ENCODE measurements at places on chromosomes 4 and X.

- no peak for DNase-seq
These were observed 10.2 kb downstream of the HGFAC start for GRCh38 chr4:3451956-3452355.

DNA sequence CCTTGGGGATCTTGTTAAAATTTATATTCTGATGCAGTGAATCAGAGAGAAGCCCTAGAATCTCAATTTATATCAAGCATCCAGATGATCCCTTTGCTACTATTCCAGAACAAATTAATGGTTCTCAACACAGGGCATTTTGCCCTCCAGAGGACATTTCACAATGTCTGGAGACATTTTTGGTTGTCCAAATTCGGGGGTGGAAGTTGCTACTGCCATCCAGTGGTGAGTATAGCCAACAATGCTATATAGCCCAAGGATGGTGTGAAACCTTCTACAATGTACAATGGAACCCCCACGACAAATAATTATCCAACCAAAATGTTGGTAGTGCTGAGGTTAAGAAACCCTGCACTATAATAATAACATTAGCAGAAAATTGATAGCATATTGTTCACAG is 2440.0 kb downstream of the PCDH7 start:
- no peak for DNase-seq

DNA sequence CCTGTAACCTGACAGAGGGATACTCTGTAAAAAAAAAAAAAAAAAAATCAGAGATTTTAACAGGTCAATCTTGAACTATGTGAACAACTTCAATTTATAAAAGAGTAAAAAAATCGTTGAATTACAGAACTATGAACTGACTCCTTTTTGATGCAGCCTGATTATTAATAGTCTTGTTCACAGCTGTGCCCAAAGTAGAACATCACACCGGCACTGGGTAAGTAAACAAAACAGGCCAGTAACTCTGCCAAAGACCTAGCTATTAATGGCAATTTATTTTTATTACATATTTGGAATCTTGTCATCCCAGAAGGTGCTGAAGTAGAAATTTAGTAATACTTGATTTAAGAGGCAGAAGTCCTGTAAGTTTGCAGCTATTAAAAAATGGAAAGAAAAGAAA is 31.4 kb downstream of the CPE start:
- DNase-seq: no peak

DNA sequence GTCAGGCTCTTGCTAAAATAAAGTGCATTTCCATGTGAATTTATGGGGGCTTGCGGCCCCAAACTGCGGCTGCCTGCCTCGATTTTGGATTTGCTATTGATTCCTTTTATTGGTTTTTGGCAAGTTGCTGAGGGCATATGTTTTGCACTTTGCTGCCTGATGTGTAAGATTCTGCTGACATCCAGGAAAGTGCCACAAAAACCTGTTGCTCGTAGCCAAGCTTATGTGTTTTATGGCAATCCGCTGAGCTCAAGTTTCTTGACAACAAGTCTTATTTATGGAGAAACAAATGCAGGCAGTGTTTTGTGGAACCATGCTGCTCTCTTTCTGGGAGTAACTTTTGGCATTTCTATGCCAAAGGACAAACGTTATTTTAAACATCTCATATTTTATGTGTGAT is 97.3 kb upstream of the DDIT4L start:
- no peak for DNase-seq

- no peak for DNase-seq
These were observed 194.8 kb upstream of the FAT1 start for GRCh38 chr4:186918466-186918865.

DNA sequence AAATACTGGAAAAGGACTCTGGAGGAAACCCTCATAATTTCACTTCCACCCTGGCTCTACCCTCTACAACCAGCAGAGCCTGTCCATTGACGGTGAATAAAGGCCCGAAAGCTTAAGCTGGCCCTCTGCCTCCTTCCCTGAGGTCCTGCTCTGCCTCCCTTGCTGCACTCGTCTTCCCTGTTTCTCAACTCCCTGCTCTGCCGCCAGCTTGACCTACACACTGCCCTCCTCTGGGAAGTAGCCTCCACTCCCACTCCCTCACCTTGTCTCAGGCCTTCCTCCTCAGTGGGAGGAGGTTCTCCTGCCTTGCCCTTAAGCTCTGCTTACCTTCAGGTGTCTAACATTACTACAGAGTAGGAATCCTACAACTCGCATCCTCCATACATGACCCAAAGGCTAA is 608.6 kb upstream of the NR3C2 start:
- DNase-seq: no peak

GRCh38 chrX:115448146-115448545 is 112.8 kb upstream of the PLS3 start:
- DNase-seq: no peak
